ENCODE measurements at places on chromosomes 1 and 21.

GRCh38 chr1:23563755-23564374 is 4.6 kb upstream of the ID3 start:
- DNase-seq: no peak

- no peak for DNase-seq
Measured at GRCh38 chr1:30633294-30633693, 90.1 kb downstream of the MATN1 start.

DNA sequence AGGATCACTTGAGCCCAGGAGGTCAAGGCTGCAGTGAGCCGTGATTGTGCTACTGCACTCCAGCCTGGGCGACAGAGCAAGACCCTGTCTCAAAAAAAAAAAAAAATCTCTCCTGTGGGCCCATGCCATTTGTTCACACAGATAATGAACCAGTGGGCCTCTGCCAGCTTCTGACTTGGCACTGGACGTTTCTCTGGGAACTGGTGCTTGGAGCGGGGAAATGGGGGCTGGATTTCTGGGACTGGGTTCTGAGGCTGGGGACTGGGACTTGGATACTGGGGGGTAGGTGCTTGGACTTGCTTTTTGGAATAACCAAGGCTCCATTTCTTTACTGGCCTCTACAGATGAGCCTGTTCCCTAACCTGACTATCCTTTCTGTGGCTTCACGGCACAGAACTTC is 9.7 kb downstream of the IFI6 start:
- DNase-seq: no peak

DNA sequence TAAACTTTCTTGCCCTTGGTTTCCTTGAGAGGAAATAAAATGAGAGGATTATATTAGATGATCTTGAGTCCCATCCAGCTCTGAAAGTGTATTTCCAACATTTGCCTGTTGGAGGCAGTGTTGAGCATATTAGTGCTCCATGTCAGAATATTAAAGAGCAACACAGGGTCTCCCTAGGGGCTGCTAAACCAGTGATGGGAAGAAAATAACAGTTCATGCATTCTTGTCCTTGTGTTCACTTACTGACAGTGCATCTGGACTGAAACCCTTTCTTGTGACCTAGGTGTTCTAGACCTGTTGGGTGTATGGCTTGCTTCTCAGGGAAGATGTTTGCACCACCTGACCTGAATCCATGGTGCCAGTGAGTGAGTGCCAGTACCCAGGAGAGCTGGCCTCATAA is 124.7 kb upstream of the KIAA0040 start:
- DNase-seq: no peak

GRCh38 chr1:248688527-248689298 is 13.9 kb downstream of the OR14I1 start:
- no peak for DNase-seq

DNA sequence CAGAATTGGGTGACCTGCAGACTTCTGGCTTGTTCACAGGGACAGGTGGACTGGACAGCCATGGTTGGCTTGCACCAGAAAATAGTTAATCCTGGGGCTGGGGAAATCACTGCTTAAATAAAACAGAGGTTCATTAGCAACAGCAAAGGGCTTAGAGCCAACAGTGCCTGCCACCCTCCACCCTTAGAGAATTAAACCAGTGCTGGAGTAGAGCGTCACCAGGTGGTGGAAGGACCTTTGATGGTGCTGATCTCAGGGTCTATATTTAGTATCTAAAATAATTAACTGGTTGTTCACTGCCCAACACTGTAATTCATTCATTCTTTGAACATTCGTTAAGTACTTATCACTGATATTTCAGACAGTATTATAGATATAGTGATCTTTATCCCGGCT is 34.7 kb upstream of the PDE9A start:
- no peak for DNase-seq

DNA sequence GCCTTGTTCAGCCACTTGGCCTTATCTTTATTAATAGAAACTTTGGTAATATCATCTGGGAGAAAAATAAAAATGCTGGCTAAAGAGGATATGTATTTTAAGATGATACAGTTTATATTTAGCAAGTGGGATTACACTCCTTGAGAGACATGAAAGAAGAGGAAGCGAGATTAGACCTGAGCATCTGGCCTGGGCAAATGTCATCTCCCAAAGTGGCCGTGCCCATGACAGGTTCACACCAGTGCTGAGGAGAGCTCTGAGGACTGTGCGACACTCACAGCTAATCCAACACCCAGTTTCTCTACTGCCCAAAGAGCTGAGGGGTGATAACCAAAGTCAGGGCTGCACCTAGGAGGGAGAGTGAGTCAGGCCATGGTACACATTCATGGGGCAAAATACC is 121.7 kb upstream of the DUSP10 start:
- no peak for DNase-seq

DNA sequence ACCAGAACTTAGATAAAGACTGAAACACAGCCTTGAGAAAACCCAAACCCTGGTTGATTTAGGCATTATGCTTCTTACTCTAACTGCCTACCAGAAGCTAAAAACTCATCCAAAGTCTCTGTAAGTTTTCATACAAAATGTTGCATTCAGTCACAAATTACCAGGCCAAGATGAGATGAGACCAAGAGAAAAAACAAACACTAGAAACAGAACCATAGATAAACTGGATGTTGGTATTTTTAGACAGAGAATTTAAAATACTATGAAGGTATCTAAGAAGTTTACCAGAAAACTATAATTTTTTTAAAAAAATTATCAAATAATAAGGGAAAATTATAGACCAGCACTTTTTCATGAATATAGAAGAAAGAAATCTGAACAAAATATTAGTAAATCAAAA is 180.5 kb downstream of the VPS13D start:
- no peak for DNase-seq

DNA sequence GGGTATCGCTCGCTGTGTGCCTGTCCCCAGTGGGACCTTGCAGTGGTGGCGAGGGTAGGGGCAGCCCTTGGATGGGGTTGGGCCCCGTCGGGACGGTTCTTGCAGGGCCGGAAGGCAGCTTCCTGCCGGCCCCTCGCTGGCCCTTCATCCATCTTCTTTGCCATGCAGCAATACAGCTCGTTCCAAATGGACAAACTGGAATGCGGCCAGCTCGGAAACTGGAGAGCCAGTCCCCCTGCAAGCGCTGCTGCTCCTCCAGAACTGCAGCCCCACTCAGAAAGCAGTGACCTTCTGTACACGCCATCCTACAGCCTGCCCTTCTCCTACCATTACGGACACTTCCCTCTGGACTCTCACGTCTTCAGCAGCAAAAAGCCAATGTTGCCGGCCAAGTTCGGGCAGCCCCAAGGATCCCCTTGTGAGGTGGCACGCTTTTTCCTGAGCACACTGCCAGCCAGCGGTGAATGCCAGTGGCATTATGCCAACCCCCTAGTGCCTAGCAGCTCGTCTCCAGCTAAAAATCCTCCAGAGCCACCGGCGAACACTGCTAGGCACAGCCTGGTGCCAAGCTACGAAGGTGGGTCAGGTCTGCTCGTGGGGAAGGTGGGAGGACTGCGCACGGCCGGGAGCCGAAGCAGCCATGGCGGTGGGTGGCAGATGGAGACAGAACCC is 45.8 kb downstream of the SIM2 start:
- no peak for DNase-seq

GRCh38 chr1:177825276-177825901 is 144.5 kb downstream of the SEC16B start:
- DNase-seq: no peak

DNA sequence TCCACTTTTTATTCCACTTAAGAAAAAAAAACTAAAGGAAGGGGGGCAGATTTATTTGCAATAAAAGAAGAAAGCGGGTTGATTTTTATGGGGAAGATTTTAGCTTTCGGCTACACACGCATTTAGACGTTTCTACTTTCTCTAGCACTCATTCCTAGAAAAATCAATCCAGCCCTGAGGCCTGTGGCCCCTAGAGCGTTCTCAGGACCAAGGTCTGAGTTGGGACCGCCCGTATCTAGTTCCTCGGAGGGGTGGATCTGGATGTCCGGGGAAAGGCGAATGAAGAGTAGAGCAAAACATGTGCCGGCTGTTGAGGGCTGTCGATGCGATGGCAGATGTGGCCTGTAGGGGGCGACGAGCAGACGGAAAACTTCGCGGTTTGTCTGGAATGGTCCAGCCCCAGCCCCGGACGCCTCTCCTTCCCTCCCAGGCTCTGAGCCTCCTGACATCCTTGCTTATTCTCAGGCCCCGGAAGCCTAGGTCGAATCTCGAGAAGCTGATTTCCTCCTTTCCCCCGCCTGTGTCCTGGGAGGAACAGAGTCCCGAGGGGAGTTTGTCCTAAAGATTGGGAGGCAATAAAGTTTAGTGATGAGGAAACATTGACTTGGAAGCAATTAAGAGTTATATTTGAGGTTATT is 5.2 kb downstream of the FOXD3 start:
- DNase-seq: peak; percentile 83

DNA sequence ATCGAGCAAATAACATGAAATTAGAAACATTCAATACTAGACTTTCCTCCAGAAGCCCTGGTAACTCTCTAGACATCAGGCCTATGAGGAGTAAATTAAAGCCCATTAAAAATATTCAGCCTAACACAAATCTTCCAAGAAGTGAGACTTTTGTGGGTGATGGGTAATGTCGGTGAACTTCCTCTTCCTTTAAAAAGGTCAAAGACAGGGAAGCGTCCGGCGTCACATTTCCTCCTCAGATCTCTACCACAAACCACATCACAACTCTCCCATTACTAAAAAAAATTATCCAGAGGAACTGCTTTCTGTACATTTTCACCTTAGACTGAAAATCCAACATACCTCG is 1.4 kb downstream of the EIF4G3 start:
- no peak for DNase-seq

DNA sequence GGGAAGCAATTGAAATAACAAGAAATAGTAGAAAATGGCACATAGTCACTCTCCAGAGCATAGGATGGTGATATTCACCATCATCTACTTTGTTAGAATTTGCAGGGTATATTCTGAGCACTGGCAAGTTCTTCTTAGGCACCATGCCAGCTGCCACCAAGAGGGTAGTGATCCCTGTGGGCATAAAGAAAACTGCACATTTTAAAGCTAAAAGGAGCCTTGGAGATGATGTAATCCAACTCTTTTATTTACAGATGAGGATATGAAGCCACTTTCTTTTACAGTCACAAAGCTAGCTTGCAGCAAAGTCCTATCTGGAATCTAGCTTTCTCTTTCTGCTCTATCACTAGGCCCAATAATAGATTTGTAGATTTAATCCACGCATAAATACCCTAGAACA is 69.0 kb downstream of the PTGER3 start:
- DNase-seq: no peak

DNA sequence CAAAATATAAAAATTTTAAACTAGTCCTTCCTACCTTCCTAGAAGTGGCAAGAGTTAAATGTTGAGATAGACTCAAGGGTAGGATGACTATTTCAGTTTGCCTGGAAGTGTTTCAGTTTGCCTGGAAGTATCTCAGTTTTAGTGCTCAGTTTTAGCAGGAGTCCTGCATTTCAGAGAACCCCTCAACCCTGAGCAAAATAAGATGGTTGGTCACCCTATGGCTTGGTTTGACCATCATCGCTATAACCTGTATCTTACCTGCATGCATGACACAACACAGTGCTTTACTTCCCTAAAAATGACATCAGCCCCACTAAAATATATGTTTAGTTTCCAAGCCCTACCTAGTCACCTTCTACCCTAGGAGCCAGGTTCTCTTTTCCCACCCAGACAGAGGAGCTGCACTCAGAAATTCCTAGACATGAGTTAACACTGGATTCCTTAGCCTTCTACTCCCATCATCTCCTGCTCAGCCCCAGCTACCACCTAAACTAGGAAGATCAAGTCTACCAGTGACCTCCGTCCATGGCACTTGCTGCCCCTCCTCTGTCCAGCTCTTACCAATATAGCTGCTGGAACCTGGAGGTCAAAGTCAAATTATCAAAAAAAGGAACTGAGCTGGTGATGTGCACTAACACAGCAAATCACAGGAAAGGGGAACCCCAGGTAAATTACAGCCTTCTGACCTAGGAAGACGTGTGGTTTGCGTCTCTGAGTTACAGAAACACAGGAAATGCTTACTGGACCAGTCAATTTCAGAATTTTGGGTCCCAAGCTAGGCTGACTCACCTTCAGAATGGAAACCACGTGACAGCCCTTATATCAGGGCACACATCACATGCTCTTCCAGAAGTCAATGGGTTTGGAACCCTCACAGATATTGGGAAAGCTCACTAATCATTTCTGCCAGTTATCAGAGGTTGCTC is 2.2 kb upstream of the G0S2 start:
- DNase-seq: no peak

DNA sequence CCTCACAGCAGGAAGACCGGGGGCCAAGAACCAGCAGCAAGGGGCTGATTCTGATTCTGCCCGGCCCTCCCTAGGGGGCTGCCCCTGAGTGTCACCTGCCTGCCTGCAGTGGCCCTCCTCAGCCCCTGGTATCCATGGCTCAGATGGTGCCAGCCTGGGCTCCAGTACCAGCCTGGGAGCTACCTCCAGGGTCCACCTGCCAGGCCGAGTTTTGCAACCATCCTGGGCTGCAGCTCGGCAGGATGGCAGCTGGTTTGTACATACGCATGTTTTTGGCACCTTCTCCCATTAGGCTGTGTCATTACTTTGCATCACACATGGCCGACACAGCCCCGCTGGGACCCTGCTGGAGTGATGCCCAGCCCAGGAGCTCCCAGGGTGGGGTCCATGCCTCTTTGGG is 93.3 kb upstream of the WNT4 start:
- DNase-seq: no peak

DNA sequence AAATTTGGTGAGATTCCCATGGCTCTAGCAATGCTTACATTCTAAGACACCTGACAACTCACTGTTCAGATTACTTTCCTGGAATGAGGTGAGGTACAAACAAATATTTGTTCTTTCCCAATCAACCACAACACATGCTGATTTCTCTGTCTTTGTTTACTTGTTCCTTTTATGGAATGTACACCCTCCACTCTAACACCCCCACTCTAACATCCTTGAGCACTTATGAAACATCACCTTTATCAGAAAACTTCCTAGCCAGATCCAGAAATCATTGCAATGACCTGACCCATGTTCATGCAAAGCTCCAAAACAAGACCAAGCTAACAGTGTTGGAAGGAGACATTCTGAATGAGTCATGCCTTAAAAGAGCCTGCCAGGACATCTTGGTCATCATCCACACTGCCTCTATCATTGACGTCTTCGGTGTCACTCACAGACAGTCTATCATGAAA is 35.5 kb downstream of the HSD3B1 start:
- DNase-seq: no peak

GRCh38 chr1:182861994-182862393 is 22.8 kb downstream of the DHX9 start:
- DNase-seq: no peak

DNA sequence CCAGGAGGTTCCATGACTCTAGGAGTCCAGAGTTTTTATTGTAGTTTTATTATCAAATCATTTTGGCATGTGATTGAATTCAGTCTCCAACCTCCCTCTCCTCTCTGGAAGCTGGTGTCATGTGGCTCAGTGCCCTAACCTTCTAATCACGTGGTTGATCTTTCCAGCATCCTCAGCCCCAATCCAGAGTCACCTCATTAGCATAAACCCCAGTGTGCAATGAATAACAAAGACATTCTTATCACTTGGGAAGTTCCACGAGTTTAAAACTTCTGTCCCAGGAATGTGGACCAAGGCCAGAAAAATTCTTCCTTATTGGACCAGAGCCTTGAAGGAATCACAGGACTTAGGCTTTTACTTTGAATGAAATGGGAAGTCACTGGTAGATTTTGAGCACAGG is 52.2 kb downstream of the KIRREL1 start:
- peak; percentile 77 for DNase-seq

All from iPS DF 19.7 (cell line).